ENCODE measurements at places on chromosomes 4 and X.

- peak; percentile 39 for DNase-seq
Measured at GRCh38 chr4:1315836-1316536, 26.3 kb downstream of the MAEA start.

GRCh38 chr4:143441678-143442077 is 71.8 kb upstream of the SMARCA5 start:
- DNase-seq = no peak

DNA sequence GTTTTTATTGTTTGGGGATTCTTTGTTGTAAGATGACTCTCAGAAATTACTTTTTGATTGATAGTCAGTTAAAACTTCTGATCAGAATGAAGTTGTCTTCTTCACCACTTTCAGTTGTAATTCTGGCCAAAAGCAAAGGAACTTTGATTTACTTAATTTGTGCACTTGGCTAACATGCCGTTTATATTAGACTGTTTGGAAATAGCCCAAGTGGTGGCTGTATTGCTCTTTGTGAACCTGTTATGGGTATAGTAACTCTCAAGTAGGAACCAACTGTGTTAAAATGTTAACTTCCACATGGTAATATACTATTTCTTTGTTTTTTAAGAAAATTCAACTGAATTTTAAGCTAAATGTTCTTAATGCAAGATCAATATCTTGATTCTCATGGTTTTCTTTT is 581.9 kb downstream of the GRID2 start:
- no peak for DNase-seq

DNA sequence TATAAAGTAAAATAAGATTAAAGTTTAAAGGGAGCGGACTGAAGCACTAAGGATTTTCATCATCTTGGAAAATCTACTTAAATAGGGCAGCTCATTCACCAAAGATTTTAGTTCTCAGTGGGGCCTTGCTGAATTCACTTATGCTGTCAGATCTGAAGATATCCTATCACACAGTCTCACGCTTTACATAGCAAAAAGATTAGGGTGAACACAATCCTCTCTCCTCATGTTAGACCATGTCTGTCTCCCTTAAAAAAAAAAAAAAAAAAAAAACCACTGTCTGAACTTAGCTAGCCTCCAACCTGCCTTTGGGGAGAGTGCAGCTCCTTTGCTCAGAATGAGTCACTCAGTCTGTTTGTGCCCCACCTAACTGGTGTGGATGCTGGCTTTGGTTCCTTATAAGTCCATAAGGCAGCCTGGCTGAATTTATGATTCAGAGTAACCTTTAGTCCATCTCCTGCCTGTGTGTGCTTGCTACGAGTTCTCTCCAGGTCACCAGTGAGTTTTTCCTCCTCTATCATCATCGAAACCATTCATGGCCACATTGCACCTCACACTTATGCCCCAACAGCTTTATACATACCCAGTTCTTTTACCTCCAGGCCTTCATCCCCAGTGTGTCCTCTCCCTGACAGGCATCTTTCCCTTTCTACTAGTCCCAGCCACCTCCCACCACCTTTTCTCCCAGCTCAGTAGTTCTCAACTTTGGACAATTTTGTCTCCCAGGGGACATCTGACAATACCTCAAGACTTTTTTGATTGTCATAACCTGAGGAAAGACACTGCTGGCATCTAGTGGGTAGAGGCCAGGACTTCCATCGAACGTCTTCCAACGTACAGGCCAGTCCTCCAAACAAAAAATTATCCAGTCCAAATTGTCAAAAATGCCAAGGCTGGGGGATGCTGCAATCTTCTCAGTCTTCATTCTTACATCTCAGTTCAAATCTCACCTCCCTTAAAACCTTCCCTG is 220.7 kb upstream of the EMCN start:
- no peak for DNase-seq

GRCh38 chr4:84690481-84690880 is 107.6 kb downstream of the CDS1 start:
- no peak for DNase-seq

- no peak for DNase-seq
Measured at GRCh38 chr4:92969650-92970379, 666.0 kb downstream of the GRID2 start.

DNA sequence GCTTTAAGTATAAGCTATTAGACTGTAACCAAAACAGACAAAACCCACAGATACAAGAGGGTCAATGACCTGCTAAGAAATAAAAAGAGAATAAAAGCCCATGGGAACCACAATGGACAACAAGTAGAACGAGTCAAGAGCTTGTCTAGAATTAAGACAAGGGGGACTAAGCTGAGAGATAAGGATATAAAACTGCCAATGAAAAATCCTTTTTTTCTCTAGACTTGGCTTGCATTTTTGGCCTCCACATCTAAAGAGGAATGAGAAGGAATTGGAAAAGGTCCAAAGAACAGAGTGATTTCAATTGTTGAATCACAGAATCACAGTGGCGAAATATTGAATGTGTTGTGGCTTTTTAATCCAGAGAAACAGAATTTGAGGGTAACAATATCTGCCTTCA is 135.7 kb downstream of the QDPR start:
- DNase-seq = no peak

GRCh38 chr4:151738720-151739517 is 21.9 kb downstream of the GATB start:
- no peak for DNase-seq

DNA sequence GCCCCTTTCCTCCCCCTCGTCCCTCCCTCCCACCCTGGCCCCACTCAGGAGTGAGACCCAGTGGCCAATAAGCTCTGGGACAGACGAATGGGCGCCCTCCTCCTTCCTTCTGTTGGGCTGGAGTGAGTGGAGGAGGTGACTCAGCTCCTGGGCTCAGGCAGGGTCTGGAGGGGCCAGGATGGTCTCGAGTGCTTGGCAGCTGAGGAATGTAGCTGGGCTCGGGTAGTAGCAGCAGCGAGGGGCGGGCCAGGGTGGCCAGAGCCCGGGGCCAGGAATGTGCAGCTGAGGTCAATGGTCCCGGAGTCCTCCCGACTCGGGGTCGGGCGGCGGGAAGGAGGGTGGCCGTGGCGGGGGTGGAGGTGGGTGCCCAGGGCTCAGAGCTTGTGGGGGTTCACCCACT is 15.0 kb downstream of the G6PD start:
- DNase-seq = no peak

DNA sequence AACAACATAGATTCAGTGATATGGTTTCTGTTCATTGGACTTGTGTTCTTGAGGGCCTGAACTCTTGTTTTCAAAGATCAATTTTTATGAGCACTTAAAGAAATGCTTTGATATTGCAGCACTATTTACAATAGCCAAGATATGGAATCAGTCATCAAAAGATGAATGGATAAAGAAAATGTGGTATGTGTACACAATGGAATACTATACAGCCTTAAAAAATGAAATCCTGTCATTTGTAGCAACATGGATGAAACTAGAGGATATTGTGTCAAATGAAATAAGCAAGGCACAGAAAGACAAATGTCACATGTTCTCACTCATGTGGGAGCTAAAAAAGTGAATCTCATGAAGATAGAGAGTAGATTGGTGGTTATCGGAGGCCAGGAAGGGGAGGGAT is 21.9 kb downstream of the RNF128 start:
- DNase-seq = no peak

DNA sequence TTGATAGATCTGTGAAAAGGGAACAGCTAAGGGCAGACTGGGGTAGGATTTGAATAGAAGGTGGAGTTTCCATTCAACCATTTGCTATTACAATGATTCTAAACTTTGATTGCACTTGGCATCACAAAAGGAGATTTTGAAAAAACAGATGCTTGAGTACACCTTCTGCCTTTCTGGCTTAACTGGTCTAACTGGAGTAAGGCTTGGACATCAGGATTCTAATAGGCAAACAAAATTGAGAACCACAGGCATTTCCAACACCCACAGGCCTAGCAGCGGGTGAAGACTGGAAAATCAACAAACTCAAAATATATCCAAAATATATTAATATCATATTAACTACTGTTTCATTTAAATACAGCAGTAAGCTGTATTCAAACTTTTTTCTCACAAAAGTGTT is 1.9 kb upstream of the VEGFC start:
- DNase-seq = no peak

DNA sequence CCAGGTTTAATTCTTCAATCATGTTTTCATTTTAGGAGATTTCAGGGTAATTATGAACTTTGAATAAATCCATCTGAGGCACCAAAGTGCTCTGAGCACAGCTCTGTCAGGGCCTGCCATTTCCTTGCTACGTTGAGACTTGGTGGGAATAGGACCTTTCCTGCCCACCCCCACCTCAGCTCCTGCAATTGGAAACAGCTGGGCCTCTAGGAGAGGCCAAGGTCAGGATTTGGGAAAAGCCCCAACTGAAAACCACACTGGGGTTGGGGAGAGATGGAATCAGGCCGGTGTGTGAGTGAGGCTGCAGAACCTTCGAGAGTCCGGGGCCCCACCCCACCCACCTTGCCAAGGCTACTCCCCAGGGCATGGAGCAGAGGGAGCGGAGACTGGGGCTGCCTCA is 212.7 kb upstream of the BCOR start:
- DNase-seq = no peak

DNA sequence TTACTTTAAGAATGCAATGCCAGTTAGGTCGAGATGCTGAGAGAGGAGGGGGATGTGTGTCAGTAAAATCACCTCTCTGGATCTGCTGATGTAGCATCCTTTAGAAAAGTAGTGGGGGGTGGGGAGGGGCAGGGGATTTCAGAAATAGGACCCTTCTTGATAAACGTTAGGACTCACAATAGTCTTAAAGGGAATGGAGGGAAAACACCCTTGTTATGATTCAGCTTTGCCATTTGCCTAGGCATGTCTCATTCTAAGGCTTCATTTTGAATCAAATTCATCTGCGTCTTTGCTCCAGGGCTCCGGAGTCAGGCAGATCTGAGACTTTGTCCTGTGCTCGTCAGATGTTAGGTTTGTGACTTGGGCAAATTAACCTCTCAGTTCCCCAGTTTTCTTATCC is 879 bp downstream of the SH2D1A start:
- DNase-seq = peak; percentile 44

- no peak for DNase-seq
Measured at GRCh38 chr4:74203467-74203866, 45.5 kb downstream of the MTHFD2L start.

DNA sequence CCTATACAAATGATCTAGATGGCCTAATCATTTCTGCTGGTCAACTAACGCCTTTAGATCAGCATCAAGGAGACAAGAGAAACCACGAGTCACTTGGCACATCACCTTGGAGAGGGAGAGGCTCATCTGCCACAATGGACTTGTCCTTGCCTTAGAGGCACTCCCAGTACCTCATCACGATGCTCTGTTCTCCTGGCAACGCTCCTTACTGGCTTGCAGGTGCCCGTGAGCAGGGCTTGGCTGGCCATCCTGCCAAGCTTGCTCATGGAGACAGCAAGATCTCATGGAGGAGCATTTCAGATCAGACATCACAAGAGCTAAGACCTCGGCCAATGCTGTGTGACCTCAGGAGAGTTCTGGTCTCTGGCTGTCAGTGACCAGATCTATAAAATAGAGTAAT is 2.7 kb upstream of the SMIM20 start:
- no peak for DNase-seq

DNA sequence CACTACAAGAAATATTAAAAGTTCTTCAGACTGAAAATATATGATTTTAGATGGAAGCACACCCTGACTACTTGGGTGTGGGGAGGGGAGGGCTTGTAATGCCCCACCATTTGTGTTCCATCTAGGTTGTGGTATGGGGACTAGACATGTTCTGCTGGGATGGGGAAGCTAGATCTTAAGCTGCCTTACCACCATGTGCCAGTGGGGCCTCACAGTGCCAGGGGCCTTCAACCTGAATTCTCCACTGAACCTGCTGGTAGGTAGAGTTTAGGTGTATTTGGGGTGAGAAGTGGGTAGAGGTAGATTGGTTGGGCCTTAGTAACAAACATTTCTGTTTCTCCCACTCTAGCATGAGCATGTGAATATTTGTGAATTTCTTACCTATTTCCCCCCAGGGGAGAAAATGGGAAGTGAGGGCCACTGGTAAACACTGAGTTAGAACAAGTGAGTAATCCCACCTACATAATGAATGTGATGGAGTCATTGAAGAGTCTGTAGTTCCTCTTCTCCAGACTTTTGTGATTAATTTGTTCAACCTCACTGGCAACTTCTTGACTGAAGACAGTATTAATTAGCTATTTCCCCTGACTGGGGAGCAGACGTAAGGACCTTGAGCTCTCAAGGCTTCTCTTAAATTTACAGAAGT is 44.0 kb downstream of the BRCC3 start:
- no peak for DNase-seq

DNA sequence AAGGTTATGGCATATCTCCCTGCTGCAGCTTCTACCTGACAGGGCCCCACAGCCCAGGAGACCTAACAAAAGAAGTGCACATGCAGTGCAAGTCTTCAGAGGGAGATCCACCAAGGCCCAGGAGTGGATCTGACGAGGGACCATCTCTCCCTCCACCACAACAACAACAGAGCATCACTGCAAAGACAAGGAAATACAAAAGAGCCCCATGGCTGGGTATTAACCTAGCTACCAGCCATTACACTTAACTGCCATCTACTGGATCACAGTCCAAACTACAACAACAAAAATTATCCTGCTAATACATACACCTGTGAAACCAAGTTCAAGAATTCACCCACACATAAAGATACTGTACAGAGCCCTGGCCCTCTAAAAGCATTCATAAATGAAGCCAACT is 280.2 kb upstream of the SLC7A11 start:
- DNase-seq = no peak

DNA sequence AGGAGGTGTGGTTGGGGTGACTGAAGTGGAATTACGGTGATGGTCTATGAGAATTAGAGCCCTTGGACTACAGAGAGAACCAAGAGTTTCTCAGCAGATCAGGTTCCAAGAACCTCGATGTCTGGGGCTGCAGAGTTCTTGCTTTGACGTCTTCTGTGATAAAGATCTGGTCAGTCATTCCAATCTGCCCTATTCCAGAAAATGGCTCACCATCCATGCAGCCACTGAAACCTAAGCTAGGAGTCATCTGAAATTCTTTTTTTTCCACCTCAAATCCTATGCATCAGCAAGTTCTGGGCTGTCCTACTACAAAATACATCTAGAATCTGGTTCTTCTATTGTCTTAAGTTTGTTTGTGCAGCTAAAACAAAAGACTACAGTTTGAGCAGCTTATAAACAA is 254.4 kb upstream of the PGRMC2 start:
- no peak for DNase-seq

GRCh38 chr4:87390551-87390890 is 467 bp downstream of the HSD17B11 start:
- no peak for DNase-seq

DNA sequence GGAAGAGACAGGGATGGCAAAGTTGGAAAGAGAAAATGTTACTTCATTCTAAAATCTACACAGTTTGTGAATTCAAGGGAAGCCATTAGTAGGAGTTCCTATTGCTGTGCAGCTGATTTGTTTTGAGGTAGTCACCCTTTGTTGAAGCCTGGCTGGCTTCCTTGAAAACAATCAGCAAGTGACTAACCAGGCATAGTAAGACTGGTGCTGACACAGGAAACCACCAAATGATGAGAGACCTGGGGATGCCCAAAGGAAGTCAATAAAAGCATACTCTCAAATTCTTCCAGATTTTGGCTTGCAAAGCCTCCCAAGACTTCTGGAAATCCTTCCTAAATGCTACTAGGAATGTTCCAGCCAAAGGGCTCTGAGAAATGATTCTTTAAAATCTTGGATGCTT is 23.9 kb upstream of the PRDM8 start:
- DNase-seq = peak; percentile 69

- no peak for DNase-seq
Measured at GRCh38 chrX:83819304-83819703, 41.6 kb upstream of the CYLC1 start.

Data from DND-41 (cell line).